ENCODE measurements at places on chromosomes 2 and 18. TPM values are rescaled to one million over a fixed set of nuclear protein-coding genes. Genes with fewer than 3 reads are reported as not detected.

GRCh38 chr18:64806232-64806631, 657.3 kb upstream of the LINC00305 start:
- no peak for DNase-seq

Gene DCC
- total RNA-seq: 0.34 TPM

Gene FKBP7
- 2.1 TPM for total RNA-seq

DNA sequence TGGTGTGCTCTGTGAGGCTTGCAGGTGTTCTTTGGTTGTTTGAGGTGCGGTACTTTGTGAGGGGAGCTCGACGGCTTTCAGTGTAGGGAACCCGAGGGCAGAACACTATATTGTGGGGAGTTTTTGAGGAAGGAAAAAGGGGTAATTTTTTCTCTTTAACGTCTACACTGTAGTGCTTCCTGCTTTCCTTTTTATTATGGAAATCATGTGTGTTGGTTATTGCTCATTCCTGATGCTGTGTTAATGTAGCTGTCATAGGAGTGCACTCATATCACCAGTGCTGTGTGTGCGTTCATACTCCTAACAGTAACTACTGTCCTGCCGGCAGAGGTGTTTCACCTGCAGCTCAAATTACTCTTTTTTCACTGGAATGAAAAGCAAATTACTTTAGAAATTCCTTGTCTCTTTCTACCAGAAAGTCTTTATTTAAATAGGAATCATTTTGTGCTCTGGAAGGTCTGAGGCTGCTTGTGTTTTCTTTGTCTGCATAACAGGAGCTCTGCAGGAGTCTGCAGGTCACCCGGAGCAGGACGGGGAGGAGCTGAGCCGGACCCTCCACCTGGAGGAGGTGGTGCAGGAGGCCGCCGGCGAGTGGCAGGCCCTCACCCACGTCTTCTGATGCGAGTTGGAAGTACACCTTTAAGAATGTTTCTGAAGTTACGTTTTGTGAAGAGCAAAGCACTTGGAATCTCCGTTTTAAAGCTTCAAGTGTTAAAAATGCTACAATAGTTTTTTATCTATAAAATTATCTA, 145.5 kb downstream of the ZNF236 start:
- DNase-seq: no peak

DNA sequence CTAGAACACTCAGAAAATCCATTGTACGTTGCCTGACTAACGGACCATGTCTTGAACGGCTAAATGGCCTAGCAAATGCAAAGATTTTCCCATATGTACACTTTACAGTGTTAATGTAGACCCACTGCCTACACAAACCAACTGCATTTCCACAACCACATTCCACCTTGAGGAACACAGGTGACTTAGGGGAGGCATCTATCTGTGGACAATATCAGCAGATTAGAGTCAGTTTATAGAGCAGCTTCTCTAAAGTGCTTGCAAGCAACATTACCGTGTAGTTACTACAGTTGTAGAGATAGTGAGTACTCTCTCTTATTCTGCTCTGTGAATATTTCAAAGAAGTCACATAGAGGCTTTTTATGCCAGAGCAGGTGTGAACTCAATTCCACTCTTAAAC, 139.6 kb downstream of the TCF4 start:
- no peak for DNase-seq

Gene FBXO48
- 2.6 TPM for total RNA-seq

DNA sequence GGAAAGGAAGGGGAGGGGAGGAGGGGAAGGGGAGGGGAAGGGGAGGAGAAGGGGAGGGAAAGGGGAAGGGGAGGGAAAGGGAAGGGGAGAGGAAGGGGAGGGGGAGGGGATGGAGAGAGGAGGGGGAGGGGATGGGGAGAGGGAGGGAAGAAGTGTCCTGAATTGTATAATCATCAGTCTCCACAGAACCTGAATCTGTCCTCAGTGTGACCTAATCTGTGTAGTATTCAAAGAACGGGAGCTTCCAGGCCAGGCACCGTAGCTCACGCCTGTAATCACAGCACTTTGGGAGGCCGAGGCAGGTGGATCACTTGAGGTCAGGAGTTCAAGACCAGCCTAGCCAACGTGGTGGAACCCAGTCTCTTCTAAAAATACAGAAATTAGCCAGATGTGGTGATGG, 41.1 kb upstream of the CCDC150 start:
- no peak for DNase-seq

Gene IL1RN
- total RNA-seq: 11.9 TPM

Gene AMER3
- total RNA-seq: 0.52 TPM

- DNase-seq: peak; percentile 78
These were observed 620 bp upstream of the SLC9A2 start for GRCh38 chr2:102618452-102619413.

DNA sequence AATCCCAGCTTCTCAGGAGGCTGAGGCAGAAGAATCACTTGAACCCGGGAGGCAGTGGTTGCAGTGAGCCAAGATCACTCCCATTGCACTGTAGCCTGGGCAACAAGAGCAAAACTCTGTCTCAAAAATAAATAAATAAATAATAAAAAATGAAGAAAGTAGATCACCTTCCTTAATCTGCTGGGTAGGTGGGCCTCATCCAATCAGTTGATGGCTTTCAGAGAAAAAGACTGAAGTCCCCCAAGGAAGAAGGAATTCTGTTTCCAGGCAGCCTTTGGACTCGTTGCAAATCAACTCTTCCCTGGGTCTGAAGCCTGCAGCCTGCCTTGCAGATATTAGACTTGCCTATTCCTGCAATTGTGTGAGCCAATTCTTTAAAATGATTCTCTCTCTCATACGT, 136.5 kb downstream of the TFCP2L1 start:
- no peak for DNase-seq

DNA sequence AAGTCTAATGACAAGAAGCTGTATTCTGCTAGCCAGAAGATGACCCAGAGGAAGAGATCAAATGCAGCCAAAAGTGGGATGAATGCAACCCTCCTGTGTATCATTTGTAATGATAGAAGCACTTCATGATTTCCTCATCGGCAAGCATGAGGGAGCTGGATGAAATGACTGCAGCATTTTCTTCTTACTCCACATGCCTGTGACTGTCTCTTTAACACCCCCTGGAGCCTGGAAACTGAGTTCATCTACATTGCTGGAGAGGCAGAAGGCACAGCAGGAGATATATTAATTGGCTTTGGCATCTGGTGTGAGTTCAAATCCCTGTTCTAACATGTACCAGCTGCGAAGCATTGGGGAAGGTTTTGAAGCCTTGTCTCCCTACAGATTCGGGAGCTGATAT, 37.7 kb downstream of the ID2 start:
- no peak for DNase-seq

Data from mucosa of descending colon (tissue), 3 donors.